Motor neuron (in vitro differentiated cells): ENCODE measurements at places on chromosomes 5 and 9. TPM values are rescaled to one million over a fixed set of nuclear protein-coding genes. Genes with fewer than 3 reads are reported as not detected.

The ANKRD34B gene
- 0.11 TPM in 1 of 2 replicates, not detected in the other for total RNA-seq

The PDE6A gene
- total RNA-seq, result 0.07 and 0.30 TPM in 2 replicates

The STK32A gene
- 46.7 and 51.4 TPM in 2 replicates for total RNA-seq

The LHX3 gene
- total RNA-seq, result 9.8 and 9.9 TPM in 2 replicates

The ITK gene
- 0.05 and 0.18 TPM in 2 replicates for total RNA-seq

GRCh38 chr9:89877051-89878002 lies 272.5 kb downstream of the GADD45G start:
- no peak for ATAC-seq
